ENCODE measurements at places on chromosomes 7 and 10.

DNA sequence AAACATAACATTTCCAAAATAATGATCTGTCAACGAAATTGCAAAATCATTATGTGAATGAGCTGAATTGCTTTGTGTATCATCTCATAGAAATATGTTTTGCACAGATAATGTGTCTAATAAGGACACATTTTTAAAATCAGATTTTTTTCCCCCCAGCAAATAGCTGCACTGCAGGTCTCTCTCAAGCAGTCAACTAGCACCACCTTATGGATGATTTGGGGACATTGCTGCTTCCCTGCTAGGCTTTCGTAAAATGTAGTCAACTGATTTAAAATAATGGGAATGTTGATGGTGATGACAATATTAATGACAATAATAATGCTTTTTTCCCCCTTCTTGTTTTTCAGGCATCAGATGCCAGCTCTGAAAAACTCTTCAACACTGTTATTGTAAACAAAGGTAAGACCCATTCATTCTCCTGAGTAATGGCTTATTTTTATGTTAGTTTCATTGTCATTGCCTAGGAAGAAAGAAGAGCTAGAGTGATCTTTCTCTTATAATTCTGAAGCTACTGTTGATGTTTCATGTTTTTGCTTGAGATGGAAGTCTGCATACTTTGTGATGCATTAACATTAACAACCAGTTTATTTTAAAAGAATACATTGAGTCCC is 433.6 kb upstream of the GALNT17 start:
- DNase-seq = peak; percentile 62

GRCh38 chr7:92226981-92227380 is 18.7 kb downstream of the KRIT1 start:
- no peak for DNase-seq

DNA sequence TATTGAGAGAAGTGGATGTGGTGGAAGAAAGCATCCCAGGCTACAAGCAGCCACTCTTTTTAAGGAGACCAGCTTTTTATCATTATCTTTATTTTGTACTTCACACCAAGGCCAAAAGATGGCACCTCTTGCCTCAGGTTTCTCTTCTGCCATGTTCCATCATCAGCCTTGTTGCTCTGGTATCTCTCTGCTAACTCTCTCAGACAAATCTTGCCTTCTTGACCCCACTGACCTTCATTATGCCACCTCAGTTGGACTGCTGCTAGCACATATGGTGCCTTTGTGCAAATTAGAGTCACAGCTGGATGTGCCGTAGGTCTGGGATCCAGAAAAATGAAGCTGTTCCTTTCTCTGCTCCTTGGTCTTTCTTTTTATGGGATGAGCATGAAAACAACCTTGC is 47.1 kb upstream of the DYNC1I1 start:
- DNase-seq = no peak

GRCh38 chr7:113307147-113307546 is 188.8 kb upstream of the SMIM30 start:
- DNase-seq = no peak

All from urothelium cell line (cell line).